NCI-H1436 (cell line): ENCODE measurements at places on chromosomes 12 and 14.

- no peak for DNase-seq
Observed at GRCh38 chr12:6751767-6752166, 1.2 kb downstream of the MLF2 start.

- no peak for DNase-seq
Observed at GRCh38 chr12:126507231-126507630, 1442.0 kb downstream of the AACS start.

- DNase-seq, result no peak
Observed at GRCh38 chr14:104591031-104591430, 11.5 kb downstream of the C14orf180 start.

DNA sequence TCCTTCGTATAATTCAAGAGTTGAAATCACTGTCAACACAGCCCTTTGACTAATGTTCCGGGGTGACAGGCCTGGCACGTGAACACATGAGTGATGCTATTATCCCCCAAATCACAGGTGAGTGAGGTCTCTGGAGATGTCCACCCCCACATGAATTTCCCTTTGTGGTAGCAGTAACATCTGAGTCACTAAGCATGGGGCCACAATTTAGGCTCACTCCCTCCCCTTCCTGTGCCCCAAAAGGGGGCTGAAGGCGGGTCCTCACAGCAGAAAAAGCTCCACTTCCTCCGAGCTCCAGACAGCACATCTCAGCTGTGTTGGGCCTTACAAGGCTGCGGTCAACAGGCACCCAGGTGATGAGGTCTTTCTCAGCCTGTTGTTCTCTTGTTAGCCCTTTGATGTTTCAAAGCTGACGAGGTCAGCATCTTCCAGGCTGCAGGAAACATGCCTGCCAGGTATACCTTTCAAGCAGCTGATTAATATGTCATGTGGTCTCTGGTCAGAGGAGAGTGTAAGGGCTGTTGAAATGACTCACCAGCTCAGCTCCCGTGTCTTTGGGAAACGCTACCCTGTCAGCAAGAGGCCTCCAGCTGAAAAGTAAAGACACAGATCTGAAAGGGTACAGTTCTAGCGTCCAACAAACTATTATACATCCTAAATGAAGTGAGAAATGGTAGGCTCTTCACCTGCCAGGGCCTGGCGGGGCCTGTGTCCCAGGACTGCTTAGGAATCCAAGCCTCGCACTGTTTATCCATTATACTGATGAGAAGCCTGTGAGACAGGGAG is 107.3 kb downstream of the ZFP36L1 start:
- no peak for DNase-seq

DNA sequence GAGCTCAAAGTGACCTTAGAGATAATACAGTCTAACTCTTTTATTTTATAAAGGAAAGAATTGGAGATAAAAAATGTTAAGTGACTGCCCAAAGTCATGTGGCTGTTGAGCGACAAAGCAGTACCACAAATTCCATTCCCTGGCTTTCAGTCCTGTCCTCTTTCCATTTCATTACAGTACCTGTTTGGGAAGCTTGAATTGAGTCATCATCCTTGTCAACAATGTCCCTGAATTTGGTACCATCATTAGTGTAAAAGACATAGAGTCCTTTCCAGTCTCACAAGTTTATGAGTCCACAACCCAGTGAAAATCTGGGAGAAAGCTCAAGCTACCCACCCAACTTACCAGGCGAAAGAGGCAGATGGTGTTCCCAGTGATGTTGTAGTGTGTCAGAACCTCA is 3.8 kb downstream of the ERP27 start:
- DNase-seq, result no peak

- DNase-seq, result no peak
Observed at GRCh38 chr14:104970231-104971068, 7.7 kb downstream of the AHNAK2 start.

DNA sequence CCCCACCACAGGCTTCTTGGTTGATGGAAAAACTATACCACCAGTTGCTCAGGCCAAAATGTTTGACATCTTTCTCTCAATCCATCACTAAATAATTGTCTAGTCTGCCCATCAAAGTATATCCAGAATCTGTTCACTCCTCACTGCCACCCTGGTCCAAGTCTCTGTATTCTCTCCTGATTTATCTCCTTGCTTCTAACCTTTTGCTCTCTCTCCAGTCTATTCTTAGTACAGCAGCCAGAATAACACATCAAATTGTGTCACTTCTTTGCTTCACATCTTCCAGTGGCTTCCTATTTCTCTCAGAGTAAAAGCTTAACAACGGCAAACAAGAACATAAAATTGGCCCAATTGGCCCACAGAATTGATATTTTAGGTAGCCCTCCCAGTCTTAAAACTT is 272.8 kb downstream of the IPO8 start:
- no peak for DNase-seq

DNA sequence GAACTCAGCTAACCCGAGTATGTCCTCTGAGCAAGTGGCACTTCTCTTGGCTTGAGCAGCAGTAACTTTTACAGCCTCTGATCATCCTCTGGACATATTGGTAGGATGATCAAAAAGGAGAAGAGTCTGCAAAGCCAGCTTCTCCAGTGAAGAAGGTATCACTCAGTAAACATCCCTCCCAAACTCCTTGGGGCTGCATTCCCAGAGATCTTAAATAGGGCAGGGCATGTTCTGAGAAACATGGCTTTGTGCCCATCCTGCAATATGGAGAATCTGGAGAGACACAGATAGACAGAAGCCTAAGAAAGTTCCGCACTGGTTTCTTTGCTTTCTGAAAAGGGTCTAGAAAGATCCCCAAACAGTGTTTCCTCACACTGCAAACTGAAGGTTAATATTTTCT is 65.4 kb downstream of the RBM19 start:
- no peak for DNase-seq

DNA sequence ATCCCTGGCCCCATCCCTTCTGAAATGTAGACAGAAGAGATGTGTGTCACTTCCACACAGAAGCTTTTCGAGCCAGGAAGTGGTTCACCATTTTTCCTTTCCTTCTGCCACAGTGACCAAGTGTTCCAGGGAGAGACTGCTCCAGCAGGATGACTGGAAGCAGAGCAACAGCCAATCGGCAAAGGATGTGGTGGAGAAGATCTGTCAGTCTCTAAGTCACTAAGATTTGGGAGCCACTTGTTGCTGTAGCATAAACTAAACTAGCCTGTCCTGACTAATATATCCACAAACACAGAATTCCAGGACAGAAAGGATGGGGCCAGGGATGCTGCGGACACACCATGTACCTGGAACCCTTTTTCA is 42.9 kb downstream of the DUSP6 start:
- no peak for DNase-seq

- no peak for DNase-seq
Observed at GRCh38 chr12:50297027-50297426, 13.7 kb upstream of the LIMA1 start.

DNA sequence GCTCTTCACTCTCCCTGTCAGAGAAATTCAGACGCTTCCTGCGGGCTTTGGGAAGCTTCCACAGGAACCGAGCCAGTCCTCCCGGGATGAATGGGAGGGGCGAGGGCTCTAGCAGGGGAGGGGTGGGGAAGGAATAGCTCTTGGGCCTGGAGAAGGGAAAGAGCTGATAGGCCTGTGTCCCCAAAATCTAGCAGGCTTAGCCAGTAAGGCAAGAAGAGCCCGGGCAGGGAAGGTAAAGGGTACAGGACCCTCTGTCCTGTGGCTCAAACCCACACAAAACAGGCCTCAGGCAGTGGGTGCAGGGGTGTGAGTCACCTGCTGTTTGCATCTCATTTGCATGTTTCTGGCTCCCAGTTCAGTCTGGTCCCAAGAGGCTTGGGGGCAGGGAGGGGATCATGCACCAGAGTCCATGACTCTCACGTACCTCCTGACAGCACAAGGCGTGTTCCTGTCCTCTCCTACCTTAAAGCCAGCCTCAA is 8.7 kb upstream of the SMUG1 start:
- no peak for DNase-seq

GRCh38 chr14:65170768-65171507 is 68.6 kb upstream of the MAX start:
- DNase-seq, result no peak

DNA sequence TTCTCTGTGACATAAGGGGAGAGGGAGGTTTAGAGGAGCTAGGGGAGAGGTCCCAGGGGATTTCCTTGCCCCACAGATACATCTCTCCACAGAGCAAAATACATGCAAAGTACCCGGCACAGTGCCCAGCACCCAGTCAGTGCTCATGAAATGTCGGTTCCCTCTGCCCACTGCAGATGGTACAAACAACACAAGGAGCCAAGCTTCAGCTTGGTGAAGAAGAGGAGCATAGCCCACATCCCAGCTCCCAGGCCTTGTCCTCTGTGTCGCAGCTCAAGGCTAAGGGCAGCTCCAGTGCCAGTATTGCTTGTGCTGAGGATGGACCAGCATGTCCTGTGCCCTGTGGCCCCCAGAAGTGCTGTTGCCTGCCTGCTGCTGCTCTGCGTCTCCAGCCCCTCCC is 35.0 kb upstream of the FKBP4 start:
- DNase-seq, result no peak

DNA sequence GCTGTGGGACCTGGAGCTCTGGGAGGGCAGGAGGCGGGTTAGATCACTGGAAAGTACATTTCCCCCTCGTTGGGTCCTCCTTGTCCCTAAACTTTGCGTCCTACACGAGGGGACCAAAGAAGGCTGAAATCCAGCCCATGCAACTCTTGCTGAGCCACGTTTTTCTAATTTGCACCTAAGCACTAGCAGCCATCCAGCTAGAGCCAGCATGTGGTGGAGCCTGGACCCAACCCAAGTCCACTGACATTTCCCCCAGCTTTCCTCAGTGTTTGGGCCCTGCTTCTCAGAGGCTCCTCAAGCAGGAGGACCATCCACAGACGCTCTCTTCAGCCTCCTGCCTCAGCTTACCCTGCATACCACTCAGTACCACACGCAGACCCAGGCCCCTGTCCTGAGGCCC is 49.7 kb downstream of the TSPAN11 start:
- DNase-seq, result no peak

GRCh38 chr12:51390891-51391282 is 319 bp downstream of the GALNT6 start:
- no peak for DNase-seq

DNA sequence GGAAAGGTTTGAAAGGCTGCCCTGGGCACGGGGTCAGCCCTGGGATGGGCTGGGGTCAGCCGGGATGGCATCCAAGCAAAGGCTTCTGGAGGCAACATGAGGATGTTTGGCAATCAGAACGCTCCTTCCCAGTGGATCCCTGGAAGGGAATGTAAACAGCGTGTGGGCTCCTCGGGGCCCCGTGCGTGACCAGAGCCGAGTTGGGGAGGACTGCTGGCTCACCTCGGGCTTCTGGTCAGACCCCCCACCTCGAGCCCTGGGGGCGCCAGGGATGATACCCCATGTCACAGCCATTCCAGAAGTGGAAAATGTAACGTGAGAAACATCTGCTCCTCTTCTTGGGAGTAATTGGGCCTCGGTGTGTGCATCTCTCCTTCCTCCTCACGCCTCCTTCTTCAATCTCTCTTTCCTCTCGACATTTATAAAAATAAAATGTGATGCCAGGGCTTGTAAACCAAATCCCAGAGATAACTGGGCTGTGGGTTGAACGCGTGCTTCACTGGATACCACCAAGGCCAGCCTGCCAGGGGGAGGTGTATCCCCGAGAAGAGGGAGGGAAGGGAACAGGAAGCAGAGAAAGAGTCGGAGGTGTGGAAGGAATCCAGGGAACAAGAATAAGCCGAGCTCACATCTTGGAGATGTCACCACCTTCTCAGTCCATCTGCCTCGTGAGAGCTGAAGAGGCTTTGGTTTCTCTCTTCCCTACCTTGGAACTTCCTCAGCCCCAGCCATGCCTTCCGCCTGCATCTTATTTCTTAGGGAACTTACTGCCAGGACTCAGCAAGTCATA is 144.8 kb downstream of the NUAK1 start:
- no peak for DNase-seq

DNA sequence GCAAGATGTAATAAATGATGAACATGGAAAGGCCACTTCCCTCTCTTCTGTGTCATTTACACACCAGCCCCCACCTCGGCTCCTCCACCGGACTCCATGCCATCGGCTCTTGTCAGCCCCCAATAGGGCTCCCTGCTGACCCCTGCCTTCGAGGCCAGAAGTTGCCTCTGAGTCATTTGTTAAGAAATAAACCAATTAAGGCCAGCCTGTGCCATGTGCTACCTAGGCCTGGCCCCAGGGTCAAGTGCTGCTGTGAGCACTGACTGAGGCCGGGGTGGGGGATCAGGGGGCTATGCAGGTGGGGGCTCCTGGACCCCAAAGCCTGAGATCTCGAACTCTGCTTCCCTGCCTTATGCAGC is 53.2 kb downstream of the TESC start:
- no peak for DNase-seq

- DNase-seq, result no peak
Observed at GRCh38 chr12:29149691-29150281, 708 bp downstream of the FAR2 start.

DNA sequence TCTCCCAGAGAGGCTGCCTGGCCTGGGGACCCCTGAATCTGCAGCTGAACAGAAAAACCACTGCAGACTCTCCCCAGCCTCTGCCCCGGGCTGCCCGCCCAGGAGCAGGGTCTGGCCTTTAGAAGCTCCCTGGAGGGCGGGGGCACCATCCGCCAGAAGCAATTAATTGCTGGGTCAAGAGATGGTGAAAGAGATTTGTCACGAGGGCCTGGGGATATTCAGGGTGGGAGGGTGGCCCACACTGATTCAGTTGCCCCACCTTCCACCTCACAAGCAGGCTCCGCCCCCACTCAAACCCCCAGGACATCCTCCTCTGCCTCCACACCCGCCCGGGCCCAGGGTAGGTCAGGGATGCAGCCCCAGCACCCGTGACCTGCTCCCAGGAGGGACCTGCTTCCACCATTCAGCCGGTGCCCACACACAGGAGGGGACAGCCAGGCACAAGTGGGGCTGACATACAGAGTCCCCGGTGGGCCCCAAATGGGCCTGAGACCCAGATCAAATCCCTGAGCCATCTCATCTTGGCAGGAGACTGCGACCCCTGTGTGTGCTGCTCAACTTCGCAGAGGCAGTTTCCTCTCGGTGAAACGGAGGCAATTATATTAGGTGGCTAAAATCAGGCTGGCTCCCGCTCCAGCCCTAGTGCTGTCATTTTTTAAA is 23.0 kb downstream of the NCOR2 start:
- no peak for DNase-seq

GRCh38 chr14:75434138-75434889 is 6.5 kb downstream of the JDP2 start:
- no peak for DNase-seq

DNA sequence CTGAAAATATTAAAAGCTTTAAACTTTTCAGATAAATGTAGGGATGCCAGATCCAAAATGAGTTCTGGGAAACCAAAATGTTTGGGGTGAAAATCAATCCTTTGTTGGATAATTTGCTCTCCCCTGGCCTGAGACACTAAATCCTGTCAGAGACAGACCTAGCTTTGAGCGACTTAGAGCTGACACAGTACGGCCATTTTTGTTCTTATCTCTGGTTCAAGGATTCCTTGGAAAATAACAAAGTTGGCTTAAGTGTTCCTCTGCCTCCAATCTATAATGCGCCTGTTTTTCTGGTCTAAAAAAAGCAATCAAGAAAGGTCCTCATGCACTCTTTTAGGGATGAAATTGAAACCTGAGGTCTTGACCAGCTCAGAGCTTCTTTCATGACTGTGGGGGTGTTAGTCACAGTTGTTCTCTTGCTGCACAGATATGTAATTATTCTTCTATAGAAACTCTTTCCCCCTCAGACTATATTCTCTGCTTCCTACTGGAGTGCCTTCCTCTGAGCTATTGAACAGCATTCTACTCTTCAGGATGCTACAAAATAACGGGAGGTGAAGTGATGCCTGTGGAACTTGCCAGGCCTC is 52.3 kb upstream of the EGLN3 start:
- DNase-seq, result no peak
